ENCODE measurements at places on chromosomes 1 and 21. TPM values are rescaled to one million over a fixed set of nuclear protein-coding genes. Genes with fewer than 3 reads are reported as not detected.

BARHL2 gene
- total RNA-seq = not detected

DNA sequence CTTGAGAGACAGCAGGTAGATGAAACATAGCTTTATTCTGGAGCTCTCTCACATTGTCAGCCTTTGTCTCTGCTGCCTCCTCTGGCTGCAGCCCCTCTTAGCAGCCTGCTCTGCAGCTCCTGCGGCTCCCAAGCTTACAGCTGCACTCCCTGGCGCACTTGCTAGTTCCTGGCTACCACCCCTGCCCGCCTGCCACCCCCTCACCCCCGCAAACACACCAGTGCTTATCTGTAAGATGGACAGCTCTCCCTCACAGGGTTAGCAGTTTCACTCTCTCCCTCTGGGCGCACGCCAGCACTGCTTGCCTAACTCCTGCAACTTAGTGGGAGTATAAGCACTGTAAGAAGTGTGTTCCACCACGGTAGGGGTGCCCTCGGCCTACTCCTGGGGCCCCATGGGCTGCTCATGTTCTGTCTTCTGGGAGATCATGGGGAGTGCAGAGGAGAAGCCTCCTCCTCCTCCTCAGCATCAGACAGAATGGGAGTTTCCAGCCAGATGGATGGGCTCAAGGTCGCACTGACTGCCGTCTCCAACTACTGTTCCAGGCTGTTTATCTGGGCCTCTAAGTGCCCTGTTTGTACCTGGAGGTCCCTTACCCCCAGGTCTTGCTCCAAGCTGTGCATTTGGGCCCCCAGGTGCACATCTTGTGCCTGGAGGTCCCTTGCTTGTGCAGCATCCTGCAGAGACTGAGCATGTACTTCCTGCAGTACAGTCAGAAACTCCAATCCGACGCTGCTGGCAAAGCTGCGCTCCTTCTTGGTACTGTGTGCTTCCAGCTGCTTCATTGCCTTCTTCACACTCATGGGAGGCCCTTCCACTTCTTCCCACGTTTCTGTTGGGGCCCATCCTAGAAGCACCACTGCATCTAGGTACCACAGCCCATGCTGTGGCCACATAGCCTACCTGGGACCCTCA is 1388.1 kb downstream of the AMY1C start:
- DNase-seq = no peak

- DNase-seq = no peak
Measured at GRCh38 chr1:184068354-184068753, 16.8 kb downstream of the TSEN15 start.

DNA sequence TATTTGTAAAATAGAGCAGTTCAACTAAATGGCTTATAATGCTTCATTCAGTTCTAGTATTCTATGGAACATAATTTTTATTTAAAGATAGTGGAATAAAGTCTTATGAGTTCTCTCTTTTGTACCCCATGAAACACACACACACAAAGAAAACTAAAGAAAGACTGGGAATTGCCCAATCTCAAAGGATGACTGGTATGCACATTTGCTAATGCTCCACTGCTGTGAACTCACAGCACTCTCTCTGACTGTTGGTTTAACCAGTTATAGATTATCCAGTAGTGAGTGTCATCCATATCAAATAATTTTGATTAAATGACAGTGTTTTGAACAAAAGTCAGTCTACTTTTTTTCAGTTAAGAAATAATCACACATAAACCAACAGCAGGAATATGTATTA is 1082.4 kb upstream of the B3GALT2 start:
- no peak for DNase-seq

S1PR1 gene
- 71.0 TPM for total RNA-seq

- DNase-seq = peak; percentile 73
Measured at GRCh38 chr1:205273551-205273982, 45.8 kb downstream of the TMCC2 start.

Measured in activated T-helper 2 cell treated with anti-CD3 and anti-CD28 coated beads, Interferon-gamma antibody, Interleukin-2, Interleukin-4, amounts not matched to agents 10 μg/mL and 5 μg/mL and 100 μg/mL, durations not matched to agents 14 hours and 24 hours and 36 hours (primary cell).